Choroid plexus epithelial cell (primary cell): ENCODE measurements at places on chromosomes 4 and X.

- no peak for DNase-seq
Observed at GRCh38 chr4:146840731-146841130, 104.9 kb downstream of the TTC29 start.

GRCh38 chrX:56785442-56785841, 56.4 kb downstream of the NBDY start:
- no peak for DNase-seq

DNA sequence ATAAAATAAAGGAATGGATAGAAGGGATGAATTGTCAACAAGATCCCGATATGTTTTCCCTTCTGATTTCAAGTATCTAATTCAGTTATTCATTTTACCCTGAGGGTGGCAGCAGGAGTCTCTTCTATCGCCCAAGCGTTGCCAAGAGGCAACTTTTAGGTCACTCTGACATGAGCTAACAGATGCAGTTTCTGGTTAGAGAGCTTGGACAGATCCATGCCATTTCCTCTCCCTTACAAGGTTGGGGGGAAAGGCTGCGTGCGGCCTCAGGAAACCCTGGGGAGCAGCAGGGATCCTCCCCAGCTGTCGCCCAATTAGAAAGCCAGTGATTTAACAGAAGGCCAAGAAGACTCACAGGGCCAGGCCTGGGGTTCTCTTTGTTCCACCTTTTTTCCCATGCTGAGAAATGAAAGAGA, 35.3 kb upstream of the WAS start:
- peak; percentile 69 for DNase-seq

DNA sequence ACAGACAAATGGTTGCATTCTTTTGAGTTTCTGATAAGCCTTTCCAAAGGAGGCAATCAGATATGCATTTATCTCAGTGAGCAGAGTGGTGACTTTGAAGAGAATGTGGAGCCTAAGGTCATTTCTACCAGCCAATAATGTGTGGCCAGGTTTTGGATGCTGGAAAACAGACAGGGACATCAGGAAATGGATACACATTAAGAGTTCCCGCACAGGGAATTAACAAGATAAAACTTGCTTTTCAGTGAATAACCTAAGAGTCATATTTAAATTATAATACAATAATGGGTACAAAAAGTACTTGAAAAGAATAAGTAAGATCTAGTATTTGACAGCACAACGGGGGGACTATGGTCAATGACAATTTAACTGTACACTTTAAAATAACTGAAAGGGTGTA, 492.3 kb upstream of the FAM241A start:
- no peak for DNase-seq

DNA sequence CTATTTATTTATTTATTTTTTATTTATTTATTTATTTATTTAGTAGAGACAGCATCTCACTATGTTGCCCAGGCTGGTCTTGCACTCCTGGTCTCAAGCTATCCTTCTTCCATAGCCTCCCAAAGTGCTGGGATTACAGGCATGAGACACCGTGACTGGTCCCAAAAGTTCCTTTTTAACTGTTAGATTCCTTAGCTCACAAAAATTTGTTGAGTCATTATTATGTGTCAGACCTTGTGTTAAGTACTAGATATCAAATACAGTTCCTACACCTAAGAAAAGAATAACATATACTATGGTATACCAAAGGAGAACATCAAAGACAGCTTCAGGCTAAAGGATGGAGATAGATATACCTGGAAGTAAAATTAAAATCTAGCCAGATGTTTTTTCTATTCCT, 11.6 kb downstream of the FGA start:
- peak; percentile 24 for DNase-seq
